ENCODE measurements at places on chromosomes 1 and 21.
A peak's percentile ranks its signal among the peaks of the same experiment; 100 is the strongest.

GRCh38 chr1:10508511-10508951 is 33.8 kb downstream of the PEX14 start:
- no peak for DNase-seq

DNA sequence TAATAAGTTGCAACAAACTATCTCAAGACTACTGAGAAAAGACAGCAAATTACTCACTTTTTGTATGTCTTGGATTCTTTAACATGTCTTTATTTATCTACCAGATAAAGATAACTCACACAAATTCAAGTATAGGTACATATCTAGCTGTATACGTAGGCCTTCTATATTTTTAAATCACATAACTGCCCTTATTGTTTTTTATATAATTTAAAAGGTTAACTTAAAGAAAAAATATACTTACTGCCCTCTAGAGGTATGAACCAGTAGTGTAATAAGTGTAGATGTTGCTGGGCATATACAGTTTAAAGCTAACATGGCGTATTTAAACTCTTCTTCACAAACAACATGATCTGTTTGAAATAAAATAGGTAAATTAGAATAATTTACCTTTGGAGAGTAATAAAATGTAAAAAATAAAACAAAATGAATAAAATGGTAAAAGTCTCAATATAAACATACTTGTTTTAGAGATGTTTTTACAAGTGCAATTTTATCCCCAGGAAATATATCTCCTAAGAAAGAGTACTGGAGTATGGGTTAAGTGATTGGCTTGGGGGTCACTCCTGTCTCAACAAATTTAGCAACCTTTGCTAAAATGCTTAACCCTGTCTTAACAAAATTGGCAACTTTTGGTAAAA is 235.2 kb downstream of the KCNT2 start:
- no peak for DNase-seq

GRCh38 chr1:209382231-209383100 is 201.0 kb upstream of the CAMK1G start:
- DNase-seq = no peak

GRCh38 chr1:162364498-162364897 is 12.2 kb downstream of the SPATA46 start:
- DNase-seq = no peak

- no peak for DNase-seq
Measured at GRCh38 chr1:104231676-104232075, 482.0 kb downstream of the AMY1C start.

- DNase-seq = no peak
Measured at GRCh38 chr1:151968058-151968457, 25.6 kb downstream of the S100A10 start.

GRCh38 chr1:24558902-24559791 is 3.3 kb downstream of the NCMAP start:
- no peak for DNase-seq

- no peak for DNase-seq
Measured at GRCh38 chr1:104797982-104798381, 1048.3 kb downstream of the AMY1C start.

- DNase-seq = no peak
Measured at GRCh38 chr1:27990920-27991537, 31.3 kb downstream of the XKR8 start.

DNA sequence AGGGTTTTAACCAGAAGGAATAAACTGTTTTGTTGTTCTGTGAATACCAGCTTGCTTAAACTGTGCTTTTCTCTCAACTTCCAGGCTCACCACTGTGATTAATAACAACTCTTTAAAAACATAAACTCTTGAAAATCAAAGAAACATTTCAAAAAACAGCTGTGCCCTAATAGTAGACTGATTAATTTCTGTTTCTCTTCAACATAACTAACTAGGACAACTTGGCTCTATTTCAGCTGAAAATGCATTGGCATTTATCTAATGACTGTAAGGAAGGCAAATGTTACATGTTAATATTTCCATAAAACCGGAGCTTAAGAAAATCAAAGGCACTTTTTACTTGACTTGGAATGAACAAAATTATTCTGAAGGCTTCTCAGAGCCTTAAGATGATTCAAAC is 656.1 kb upstream of the NEGR1 start:
- DNase-seq = no peak

- DNase-seq = no peak
Measured at GRCh38 chr1:164662462-164662861, 103.5 kb downstream of the PBX1 start.

- no peak for DNase-seq
Measured at GRCh38 chr1:27133991-27134390, 20.9 kb downstream of the SLC9A1 start.

DNA sequence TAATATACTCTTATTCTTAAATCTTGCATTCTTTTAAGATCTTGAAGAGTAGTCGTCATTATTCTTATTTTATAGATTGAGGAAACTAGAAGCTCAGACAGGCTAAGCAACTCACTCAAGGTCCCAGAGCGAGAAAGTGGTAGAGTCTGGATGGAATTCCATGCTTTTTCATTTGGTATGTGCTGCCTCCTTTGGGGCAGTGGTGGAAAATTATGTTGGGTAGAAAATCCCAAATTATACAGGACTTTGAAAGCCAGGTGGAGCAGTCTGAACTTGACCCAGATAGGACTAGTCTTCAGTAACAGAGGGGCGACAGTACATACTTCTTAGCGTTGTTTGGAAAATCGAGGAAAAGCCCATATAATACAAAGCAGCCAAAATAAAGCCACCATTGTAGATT is 205.6 kb downstream of the ATG4C start:
- DNase-seq = no peak

- no peak for DNase-seq
Measured at GRCh38 chr21:44955141-44955797, 15.4 kb downstream of the SLX9 start.

GRCh38 chr21:44566403-44566802 is 7.1 kb upstream of the KRTAP10-4 start:
- DNase-seq = no peak

GRCh38 chr1:230204842-230205241 is 137.8 kb downstream of the GALNT2 start:
- DNase-seq = no peak

- peak; percentile 31 for DNase-seq
Measured at GRCh38 chr1:215517441-215517891, 49.6 kb upstream of the KCTD3 start.

DNA sequence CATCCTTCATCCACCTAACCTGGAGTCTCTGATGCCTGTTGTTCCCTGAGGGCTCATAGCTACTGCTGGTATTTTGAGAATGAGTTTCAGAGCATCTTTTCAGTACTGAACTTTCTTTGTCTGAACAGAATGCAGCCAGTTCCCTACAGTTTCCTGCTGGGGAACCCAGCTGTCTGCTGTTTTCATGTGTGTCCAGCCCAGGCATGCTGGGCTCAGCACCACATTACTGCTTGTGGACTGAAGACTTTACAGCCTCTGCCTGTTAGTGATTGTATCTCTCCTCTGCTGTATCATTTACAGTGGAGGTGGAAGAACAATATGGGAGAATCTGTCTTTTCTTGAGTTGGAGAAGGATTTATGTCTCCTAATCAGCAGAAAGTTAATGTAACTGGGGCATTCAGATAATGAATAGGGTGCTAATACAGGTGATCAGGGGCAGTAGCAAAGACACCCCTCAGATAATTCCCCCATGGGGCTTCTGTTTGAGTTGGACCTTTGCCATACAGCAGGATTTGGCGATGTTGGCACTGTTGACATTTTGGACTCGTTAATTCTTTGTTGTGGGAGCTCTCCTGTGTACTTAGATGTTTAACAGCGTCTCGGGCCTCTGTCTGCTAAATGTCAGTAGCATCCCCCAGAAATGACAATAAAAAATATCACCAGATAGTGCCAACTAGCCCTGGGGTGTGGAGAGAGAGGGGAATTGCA is 207.7 kb downstream of the HHAT start:
- DNase-seq = peak; percentile 48

GRCh38 chr1:35298464-35298863 is 30.0 kb downstream of the ZMYM4 start:
- DNase-seq = no peak

GRCh38 chr1:26351590-26352337 is 2.2 kb downstream of the CRYBG2 start:
- no peak for DNase-seq

DNA sequence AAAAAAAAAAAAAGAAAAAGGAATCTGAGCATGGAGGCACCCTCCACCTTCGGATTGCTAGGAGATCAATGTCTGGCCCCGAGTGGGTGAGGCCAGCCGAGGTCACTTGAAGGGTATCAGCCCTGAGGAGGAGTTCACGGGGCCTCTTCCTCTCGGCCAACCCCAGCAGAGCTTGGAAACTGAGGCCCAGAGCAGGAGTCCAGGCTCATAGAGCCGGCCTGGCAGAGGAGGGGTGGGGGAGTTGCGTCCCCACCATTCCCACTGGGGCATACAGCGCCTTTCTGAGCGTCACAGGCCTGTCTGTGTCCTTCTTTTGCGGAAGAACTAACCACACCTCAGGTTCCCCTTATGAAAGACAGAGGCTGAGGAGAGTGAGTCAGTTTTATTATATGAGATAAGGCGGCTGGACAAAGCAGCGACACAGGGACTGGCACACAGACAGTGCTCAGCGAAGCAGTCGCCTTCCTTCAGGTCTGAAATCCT is 17.1 kb upstream of the EPHA2 start:
- DNase-seq = no peak

- DNase-seq = no peak
Measured at GRCh38 chr1:174008269-174008668, 13.9 kb downstream of the RC3H1 start.

DNA sequence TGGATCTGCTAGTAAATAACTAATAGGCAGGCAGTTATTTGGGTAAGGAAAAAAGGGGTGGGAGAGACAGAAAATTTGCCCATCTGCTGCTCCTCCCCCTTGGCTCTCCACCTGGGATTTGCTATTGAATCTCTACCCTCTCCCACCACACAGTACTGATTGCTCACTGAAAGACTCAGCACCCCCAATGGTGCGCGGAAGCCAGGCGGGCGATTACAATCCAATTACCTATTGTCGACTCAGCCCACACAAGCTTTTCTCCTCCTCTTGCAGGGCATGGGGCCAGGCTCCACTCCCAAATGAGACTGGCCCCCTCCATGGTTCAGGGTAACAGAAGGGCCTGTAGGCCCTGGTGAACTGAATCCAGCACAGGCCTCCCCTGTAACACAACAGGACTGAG is 2.7 kb upstream of the HMGN2 start:
- DNase-seq = peak; percentile 67

DNA sequence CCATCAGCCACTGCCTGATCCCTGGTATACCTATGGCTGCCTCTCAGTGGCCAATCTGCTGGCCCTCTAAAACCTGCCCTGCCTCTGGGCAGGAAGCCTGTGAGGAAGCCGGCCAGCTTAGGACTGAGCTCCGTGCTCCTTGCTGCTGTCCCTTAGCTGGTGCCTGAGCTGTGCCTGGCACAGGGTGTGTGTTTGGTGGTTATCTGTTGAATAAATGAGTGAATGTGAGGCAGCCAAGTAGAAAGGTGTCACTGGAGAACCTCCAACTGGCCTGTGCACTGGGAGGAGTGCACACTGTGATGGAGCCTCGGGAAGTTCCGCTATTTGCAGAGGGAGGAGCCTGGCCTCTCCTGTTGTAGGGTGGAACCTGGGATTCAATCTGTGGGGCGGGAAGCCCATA is 63.4 kb upstream of the STUM start:
- no peak for DNase-seq

GRCh38 chr1:89929467-89930063 is 65.3 kb upstream of the ZNF326 start:
- DNase-seq = no peak

- DNase-seq = no peak
Measured at GRCh38 chr1:178498896-178499675, 2.3 kb upstream of the CLEC20A start.

GRCh38 chr1:20102875-20103274 is 16.5 kb downstream of the PLA2G2D start:
- no peak for DNase-seq

Measured in NCI-H1417 treated with DMSO at 0.1 percent for 48 hours (cell line).